Naive B cell (primary cell): ENCODE measurements at places on chromosomes 6 and 20.

- H3K27me3 ChIP-seq, result no peaks in the 10 kb centered on the region
- H3K36me3 ChIP-seq, result no peaks in the 10 kb centered on the region
- H3K4me3 ChIP-seq, result no peak overlapping the region
- DNase-seq, result no peak
- no peak overlapping the region for H3K27ac ChIP-seq
Observed at GRCh38 chr6:56079751-56080540, 167.4 kb downstream of the COL21A1 start.

DNA sequence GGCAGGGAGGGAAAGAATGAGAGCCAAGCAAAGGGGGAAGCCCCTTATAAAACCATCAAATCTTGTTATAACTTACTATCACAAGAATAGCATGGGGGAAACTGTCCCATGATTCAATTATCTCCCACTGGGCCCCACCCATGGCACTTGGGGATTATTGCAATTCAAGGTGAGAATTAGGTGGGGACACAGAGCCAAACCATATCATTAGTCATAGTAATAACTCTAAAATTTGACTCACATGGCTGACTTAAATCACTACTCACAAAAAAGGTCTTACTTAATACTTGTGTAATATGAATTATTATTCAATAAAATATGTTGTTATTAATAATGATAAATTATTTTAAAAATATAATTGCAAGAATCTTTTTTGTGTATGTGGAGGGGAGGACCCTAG, 178.1 kb upstream of the TCF21 start:
- H3K27ac ChIP-seq, result no peak overlapping the region
- DNase-seq, result no peak
- no peaks in the 10 kb centered on the region for H3K36me3 ChIP-seq
- no peak overlapping the region for H3K4me3 ChIP-seq
- no peaks in the 10 kb centered on the region for H3K4me1 ChIP-seq

DNA sequence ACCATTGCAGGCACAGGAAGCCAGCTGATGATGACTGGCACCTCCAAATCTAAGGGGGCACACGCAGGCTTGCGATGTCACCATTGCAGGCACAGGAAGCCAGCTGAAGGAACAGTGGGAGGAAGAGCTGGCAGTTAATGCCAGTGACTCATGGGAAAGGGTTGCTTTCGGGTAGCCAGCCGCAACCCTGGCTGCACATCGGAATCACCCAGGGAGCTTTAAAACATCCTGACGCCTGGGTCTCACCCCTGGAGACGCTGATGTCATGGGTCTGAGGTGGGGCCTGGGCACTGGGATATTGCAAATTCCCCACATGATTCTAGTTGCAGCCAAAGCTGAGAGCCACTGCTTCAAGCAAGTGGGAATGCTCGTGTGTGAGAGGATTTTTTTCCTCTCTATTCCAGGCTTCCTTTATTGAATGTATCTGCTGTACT, 16.1 kb upstream of the CCN6 start:
- no peak overlapping the region for H3K4me3 ChIP-seq
- DNase-seq, result no peak
- peaks cover 12% of the 10 kb centered on the region for H3K27me3 ChIP-seq
- H3K4me1 ChIP-seq, result peaks cover 9% of the 10 kb centered on the region
- no peak overlapping the region for H3K27ac ChIP-seq
- no peaks in the 10 kb centered on the region for H3K36me3 ChIP-seq

GRCh38 chr6:74333406-74333805, 637.4 kb downstream of the CD109 start:
- DNase-seq, result no peak
- no peaks in the 10 kb centered on the region for H3K36me3 ChIP-seq

DNA sequence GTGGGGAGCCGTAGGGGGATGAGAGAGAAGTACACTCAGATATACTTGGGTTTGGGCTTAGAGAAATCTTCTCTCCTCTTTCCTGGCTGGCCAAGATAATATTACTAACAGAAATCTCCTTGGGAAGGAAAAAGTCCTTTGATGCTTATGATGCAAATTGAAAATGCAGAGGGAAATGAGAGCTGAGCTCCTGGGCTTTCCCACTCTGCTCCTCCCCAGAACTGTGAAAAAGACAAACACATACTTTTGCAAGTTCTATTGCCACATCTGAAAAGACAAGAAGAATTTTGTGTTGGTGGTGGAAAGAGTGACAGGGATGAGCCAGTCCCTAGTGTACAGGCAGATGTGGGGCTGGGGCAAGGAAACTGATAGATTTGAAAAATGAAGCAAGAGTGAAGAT, 185.9 kb downstream of the ANKRD60 start:
- no peak overlapping the region for H3K27ac ChIP-seq
- no peaks in the 10 kb centered on the region for H3K36me3 ChIP-seq
- H3K27me3 ChIP-seq, result peaks cover 58% of the 10 kb centered on the region
- DNase-seq, result no peak
- no peaks in the 10 kb centered on the region for H3K4me1 ChIP-seq
- no peak overlapping the region for H3K4me3 ChIP-seq

GRCh38 chr6:14232889-14233288, 115.3 kb downstream of the CD83 start:
- H3K36me3 ChIP-seq, result peaks cover 7% of the 10 kb centered on the region
- no peak overlapping the region for H3K4me3 ChIP-seq
- peaks cover 42% of the 10 kb centered on the region for H3K4me1 ChIP-seq
- DNase-seq, result no peak
- no peaks in the 10 kb centered on the region for H3K27me3 ChIP-seq

DNA sequence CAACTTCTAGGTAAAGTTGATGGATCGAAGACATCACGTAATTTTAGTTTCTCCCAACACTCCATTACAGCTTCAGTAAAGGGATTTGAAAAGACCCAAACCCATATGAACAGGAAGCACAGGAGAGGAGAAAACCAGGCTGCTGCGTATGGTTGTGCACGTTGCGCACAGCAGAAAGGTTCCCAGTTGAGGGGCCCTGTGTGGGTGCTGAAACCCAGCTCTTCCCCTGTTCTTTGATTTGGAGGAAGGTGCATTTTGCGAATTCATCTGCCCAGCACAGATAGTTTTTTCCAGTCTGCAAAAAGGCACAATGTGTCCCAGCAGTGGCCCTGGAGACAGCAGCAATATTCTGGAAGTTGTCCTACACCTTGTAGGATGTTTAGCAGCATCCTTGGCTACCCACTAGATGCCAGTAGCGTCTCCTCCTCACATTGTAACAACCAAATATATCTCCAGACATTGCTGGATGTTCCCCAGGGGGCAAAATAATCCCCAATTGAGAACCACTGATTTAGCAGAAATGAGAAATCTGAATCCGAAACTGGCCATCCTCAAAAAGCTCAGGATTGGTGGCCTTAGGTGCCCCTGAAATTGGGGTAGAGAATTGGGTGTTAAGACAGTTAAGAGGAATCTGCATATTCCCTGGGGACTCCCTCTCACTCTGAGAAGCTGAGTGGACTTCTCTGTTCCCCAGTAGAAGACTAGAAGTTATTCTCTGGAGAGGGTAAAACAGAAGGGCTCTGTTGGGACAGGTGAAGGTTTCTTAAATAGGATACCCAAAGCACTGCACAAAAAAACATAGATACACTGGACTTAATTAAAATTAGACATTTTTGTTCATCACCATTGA, 12.2 kb downstream of the SUN5 start:
- DNase-seq, result no peak
- H3K27ac ChIP-seq, result peak overlapping the region; percentile 13
- H3K4me1 ChIP-seq, result peaks cover 21% of the 10 kb centered on the region
- H3K27me3 ChIP-seq, result no peaks in the 10 kb centered on the region

- no peak overlapping the region for H3K27ac ChIP-seq
- H3K36me3 ChIP-seq, result no peaks in the 10 kb centered on the region
Observed at GRCh38 chr20:38633577-38634093, 32.0 kb downstream of the ARHGAP40 start.

DNA sequence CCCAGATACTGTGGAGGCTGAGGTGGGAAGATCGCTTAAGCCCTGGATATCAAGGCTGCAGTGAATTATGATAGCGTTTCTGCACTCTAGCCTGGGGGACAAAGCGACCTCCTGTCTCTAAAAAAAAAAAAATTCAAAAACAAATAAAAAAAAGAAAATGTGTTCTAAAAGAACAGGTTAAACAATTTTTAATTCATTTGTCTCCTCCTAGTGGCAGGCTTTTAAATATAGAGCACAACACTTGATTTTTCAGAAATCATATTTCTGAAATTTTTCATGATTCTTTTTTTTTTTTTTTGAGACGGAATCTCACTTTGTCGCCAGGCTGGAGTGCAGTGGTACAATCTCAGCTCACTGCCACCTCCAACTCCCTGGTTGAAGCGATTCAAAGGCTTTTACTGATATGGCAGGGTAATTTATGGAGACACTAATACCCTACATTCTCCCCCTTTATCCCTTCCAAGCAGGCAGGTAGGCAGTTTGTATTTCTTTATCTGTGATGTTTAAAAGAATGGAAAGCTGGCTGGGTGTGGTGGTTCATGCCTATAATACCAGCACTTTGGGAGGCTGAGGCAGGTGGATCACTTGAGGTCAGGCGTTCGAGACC, 8.7 kb upstream of the GTF3C6 start:
- H3K27ac ChIP-seq, result no peak overlapping the region
- H3K4me3 ChIP-seq, result no peak overlapping the region
- DNase-seq, result peak; percentile 29

- H3K4me1 ChIP-seq, result peaks cover 36% of the 10 kb centered on the region
- no peak overlapping the region for H3K4me3 ChIP-seq
- H3K36me3 ChIP-seq, result peaks cover 10% of the 10 kb centered on the region
- no peak for DNase-seq
- H3K27me3 ChIP-seq, result no peaks in the 10 kb centered on the region
- no peak overlapping the region for H3K27ac ChIP-seq
Observed at GRCh38 chr6:131013495-131013894, 49.5 kb downstream of the EPB41L2 start.

- H3K4me3 ChIP-seq, result no peak overlapping the region
- no peaks in the 10 kb centered on the region for H3K27me3 ChIP-seq
- peaks cover 9% of the 10 kb centered on the region for H3K4me1 ChIP-seq
- peaks cover 15% of the 10 kb centered on the region for H3K36me3 ChIP-seq
Observed at GRCh38 chr6:6843057-6843627, 254.6 kb downstream of the LY86 start.

- no peak for DNase-seq
- H3K27ac ChIP-seq, result no peak overlapping the region
- H3K36me3 ChIP-seq, result no peaks in the 10 kb centered on the region
- no peaks in the 10 kb centered on the region for H3K27me3 ChIP-seq
- no peaks in the 10 kb centered on the region for H3K4me1 ChIP-seq
- no peak overlapping the region for H3K4me3 ChIP-seq
Observed at GRCh38 chr6:81401970-81402690, 350.4 kb downstream of the TENT5A start.

DNA sequence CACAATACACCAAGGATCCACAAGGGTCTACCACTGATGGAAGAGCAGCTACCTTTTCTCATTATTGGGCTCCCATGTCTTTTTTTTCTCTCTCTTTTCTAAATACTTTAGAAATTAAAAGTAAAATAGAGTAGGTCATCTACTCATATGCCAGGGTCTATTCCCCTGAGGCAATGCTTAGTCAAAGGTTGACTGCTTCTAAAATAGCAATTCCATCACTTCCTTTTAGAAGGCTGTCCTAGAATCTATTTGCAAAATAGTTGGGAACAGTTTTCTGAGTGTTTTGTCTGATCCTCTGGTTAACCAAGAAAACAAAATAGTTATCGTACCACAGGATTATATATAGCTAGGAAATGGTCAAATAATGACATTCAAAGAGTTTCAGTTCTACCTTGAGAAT, 174.1 kb downstream of the COL21A1 start:
- H3K27me3 ChIP-seq, result no peaks in the 10 kb centered on the region
- no peak overlapping the region for H3K27ac ChIP-seq

DNA sequence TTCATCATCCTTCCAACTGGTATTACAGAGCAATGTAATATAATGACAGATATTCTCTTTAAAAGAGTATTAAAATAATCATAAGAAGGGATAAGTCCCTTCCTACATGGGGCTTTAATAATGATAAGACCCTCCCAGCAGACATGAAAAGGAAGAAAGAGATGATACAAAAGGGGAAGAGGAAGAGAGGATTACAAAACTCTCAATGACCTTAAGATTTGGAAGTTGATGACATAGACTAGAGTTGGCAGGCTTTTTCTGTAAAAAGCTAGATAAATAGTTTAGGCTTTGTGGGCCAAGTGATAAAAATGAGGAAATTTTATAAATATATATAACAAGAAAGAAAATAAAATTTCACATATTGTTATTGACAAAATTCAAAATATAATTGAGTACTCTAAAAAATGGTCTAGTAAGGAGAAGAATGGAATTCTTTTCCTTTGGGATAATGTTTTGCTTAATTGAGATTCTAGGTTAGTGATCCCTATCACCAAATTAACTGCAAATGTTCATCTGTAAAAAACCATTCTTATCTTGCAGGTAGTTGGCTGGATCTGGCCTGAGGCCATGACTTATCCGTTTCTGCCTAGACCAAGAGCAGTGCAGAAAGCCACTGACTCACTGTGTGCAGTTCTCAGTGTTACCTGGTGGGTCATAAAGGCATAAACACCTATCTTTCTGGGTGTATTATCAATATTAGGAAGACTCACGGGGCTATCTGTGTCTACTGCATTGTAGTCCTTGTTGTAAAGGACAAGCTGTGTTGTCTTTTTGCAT, 11.0 kb downstream of the RIPOR2 start:
- H3K36me3 ChIP-seq, result peaks cover 26% of the 10 kb centered on the region
- H3K4me1 ChIP-seq, result peaks cover 95% of the 10 kb centered on the region
- peak overlapping the region; percentile 72 for H3K4me3 ChIP-seq
- H3K27ac ChIP-seq, result peak overlapping the region; percentile 60

DNA sequence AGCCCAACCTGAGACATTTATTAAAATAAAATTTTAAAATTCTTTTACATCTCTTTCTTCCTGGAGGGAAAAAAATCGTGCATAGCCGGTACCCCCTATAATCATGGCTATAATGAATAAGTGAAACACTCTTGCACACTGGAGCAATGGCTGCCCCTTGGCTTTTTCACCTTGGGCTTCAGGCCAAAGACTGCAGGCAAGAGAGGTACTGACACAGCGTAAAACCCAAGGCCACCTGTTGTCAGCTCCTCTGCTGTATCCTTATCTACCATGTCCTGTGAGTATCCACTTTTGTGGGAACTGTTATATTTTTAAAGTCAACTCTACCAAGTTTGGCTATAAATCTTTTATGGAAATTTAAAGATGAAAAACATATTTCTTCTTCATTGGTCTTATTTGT, 23.0 kb upstream of the LY86 start:
- DNase-seq, result no peak
- no peak overlapping the region for H3K4me3 ChIP-seq
- H3K4me1 ChIP-seq, result peaks cover 6% of the 10 kb centered on the region
- H3K27me3 ChIP-seq, result no peaks in the 10 kb centered on the region
- H3K36me3 ChIP-seq, result peaks cover 21% of the 10 kb centered on the region

- H3K27ac ChIP-seq, result no peak overlapping the region
- peaks cover 10% of the 10 kb centered on the region for H3K4me1 ChIP-seq
- H3K27me3 ChIP-seq, result peaks cover 4% of the 10 kb centered on the region
- H3K36me3 ChIP-seq, result no peaks in the 10 kb centered on the region
Observed at GRCh38 chr6:18269253-18269652, 4.9 kb upstream of the DEK start.
